NCI-H2029 treated with DMSO at 0.1 percent for 48 hours (cell line): ENCODE measurements at places on chromosomes 1 and 21.

GRCh38 chr1:35850051-35850450 lies 33.0 kb upstream of the AGO1 start:
- DNase-seq, result no peak

- no peak for DNase-seq
Measured at GRCh38 chr1:7753641-7754040, 17.5 kb upstream of the VAMP3 start.

DNA sequence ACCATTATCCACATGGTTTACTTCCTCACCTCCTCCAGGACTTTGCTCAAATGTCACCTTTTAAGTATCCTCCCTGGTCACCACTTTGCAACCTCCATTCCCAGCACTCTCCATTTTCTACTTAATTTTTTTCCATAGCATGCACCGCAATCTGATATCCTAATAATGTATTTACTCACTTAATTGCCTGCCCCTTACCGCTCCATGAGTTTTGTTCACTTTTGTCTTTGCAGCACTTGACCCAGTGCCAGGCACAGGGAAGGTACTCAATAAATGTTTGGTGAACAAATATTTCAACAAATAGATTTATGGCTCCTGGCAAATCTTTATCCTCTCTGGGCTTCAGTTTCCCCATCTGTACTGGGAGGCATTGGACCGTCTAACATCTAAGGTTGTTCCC lies 53.6 kb downstream of the UBE2T start:
- peak; percentile 72 for DNase-seq

GRCh38 chr1:33339413-33339812 lies 18.5 kb upstream of the A3GALT2 start:
- no peak for DNase-seq

DNA sequence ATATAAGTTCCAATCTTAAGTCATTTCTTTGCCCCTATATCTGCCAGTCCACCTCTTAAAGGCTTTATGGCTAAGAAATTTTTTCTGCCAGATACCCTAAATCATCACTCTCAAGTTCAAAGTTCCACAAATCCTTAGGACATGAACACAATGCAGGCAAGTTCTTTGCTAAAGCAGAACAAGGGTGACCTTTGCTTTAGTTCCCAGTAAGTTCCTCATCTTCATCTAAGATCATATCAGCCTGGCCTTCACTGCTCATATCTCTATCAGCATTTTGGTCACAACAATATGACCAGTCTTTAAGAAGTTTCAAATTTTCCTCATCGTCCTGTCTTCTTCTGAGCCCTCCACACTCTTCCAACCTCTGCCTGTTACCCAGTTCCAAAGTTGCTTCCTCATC lies 402.2 kb upstream of the RUNX1 start:
- DNase-seq, result no peak

DNA sequence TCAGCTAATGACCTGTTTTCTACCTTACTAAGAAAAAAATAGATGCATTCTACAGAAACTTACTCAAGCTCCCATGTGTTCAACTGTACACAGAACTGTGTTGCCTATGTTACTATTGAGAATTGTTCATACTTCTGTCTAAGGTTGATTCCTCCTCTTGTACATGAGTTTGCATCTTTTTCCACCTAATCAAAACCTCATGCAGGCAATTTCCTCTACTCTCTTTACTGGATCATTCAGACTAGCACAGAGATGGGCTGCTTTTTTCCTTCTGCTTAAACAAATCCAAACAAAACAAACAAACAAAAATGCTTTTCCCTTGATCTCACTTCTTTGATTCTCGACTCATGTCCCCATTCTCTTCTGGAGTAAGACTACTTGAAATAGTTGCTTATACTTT lies 58.8 kb upstream of the PTGFR start:
- no peak for DNase-seq

GRCh38 chr1:235513495-235514366 lies 9.5 kb upstream of the B3GALNT2 start:
- DNase-seq, result peak; percentile 30

GRCh38 chr21:43834146-43834905 lies 30.7 kb upstream of the AGPAT3 start:
- no peak for DNase-seq
